GM04503 (cell line): ENCODE measurements at places on chromosomes 3 and 15.

GRCh38 chr15:76996076-76996525 is 1.2 kb downstream of the PSTPIP1 start:
- no peak for DNase-seq

DNA sequence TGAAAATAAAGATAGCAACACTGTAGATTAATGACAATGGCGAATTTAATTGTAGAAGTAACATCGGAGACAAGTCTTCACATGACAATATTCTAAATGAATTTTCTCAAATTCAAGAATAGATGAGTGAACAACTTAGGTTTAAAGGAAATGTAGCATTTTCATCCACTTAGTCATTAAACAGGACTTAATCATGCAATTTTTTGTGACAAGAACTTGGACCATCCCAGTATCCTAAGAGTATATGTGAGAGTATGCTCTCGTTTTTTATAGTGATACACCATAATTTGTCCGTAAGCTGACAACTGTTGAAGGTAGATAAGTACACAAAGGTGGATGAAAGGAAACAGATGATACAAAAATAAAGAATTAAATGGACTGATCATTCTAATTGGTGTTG is 81.5 kb downstream of the DLG1 start:
- DNase-seq: no peak

- no peak for DNase-seq
Observed at GRCh38 chr3:98827221-98827920, 64.2 kb downstream of the ST3GAL6 start.

- DNase-seq: no peak
Observed at GRCh38 chr3:3783696-3784095, 15.5 kb upstream of the LRRN1 start.

GRCh38 chr3:151178208-151178845 is 24.7 kb downstream of the GPR171 start:
- DNase-seq: no peak

GRCh38 chr3:107767897-107768605 is 245.3 kb downstream of the BBX start:
- DNase-seq: no peak

DNA sequence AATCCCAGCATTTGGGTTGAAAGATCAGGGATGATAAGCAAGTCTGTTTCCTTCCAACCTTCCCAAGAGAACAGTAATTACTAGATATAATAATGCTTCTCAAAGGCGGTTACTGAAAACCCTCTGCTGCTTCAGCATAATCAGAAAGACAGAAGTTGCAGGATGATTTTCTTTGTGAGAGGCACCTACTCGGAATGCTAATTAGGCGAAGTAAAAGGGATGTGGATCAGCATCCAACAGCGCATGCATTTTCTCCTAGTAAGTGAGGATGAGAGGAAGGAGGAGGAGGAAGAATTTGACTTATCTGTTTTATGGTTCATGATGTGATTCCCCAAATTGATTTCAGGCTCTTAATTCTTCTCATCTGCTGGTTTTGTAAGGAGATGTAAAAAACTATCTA is 118.0 kb downstream of the CACNA2D3 start:
- DNase-seq: no peak

GRCh38 chr3:195701042-195701915 is 19.5 kb upstream of the MUC20 start:
- no peak for DNase-seq

DNA sequence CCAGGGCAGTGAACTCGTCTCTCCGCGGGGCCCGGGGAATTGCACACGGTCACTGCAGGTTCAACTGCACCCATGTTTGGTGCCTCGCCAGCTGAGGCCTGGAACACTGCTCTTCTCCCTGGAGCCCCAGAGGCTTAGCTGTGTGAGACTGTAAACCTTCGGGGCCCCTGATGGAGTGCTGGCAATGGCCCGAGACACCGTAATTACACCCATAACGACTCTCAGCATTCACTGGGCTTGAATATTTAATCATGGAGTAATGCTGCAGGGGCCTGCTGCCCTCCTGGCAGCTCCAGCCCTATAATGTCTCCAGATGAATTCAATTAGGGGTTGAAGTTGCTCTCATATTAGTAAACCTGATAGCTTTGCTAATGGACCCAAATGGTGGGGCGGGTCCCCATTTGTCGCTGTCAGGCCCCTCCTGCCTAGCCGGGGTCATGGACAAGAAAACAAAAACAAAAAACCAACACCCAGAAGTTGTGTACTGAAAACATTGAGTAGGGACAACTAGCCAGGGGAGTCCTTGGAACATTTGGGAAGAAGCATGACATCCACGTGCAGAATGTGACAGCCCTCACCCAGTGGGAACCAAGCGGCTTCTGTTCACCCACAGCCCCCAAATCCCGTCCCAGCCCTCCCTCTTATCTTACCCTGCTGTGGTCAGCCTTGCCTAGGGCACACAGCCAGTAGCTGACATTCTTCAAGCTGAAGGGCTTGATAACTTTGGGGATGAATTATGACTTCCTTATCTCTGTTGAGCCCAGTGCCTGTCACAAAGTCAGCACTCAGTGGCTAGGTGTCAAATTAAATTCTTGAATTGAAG is 74.3 kb upstream of the SCN5A start:
- DNase-seq: no peak

GRCh38 chr3:20916951-20917606 is 731.1 kb upstream of the SGO1 start:
- no peak for DNase-seq

- DNase-seq: no peak
Observed at GRCh38 chr3:107211608-107212007, 165.6 kb upstream of the CCDC54 start.

DNA sequence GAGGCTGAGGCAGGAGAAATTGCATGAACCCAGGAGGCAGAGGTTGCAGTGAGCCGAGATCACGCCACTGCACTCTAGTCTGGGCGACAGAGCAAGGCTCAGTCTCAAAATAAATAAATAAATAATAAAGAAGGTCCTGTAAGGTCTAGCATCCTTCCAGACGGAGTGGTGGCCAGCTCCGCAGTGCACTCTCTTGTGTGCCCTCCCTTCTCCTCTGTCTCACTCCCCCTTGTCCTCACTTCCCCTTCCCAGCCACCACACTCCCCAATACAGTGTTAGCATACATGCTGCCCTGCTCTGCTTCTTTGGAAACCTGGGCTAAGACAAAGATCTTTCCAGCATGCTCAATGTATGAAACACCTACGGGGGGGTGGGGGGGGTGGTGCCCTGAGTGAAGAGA is 3.4 kb upstream of the CLN6 start:
- no peak for DNase-seq

DNA sequence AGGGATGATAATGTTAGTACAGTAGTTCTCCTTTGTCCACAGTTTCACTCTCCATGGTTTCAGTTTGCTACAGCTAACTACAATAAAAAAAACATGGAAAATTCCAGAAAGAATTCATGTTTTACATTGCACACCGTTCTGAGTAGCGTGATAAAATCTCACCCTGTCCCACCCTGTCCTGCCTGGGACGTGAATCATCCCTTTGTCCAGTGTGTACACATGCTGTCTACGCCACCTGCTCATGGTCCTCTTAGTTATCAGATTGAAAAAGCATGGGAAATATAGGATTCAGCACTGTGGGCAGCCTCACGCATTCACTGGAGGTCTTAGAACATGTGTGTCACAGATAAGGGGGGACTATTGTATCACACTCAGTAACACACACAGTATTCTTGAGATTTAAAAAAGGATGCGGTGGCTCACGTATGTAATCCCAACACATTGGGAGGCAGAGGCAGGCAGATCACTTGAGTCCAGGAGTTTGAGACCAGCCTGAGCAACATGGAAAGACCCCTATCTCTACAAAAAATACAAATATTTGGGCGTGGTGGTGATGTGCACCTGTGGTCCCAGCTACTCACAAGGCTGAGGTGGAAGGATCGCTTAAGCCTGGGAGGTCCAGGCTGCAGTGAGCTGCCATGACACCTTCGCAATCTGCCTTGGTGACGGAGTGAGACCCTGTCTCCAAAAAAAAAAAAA is 8.7 kb upstream of the FLNB start:
- no peak for DNase-seq

DNA sequence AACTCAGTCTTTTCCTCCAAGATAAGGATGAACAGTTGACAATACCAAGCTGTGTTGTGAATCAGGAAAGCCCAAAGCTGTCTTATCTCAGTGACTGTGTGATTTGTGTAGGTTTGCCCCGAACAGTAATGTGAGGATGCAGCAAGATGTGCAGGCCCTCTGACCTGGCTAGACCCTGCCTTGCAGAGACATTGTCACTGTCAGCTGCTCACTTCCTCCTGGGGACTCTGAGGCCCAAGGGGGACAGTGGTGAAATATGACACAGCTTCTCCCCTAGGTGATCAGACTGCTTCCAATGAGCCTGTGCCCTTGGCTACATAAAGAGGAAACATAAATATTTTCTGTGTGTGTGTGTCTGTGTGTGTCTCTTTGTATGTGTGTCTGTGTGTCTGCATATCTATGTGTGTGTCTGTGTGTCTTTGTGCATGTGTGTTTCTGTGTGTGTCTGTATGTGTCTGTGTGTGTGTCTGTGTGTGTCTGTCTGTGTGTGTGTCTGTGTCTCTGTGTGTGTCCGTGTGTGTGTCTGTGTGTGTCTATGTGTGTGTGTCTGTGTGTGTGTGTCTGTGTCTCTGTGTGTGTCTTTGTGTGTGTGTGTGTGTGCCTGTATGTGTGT is 21.7 kb downstream of the LRRK1 start:
- no peak for DNase-seq

DNA sequence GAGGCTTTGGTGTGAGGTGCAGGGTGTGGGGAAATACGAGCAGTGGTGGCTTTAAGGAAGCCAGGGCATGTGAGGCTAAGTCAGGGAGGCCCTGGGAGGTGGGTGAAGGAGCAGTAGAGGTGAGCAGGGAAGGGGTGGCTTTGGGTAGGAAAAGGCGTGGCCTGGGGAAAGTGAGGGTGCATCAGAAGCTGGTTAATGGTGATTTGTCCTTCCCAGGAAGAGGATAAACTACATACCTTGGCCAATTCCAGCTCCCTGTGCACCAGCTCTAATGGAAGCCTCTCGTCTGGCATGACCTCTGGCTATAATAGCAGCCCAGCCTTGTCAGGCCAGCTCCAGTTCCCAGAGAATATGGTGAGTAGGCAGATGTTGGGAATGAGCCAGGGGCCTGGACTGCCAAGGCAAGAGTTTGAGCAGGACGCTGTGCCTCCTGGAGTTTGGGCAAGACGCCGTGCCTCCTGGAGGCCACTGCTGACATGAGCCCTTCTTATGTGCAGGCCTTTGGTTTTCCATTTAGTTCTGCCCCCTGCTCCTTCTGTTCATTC is 41.3 kb downstream of the CDAN1 start:
- DNase-seq: no peak

GRCh38 chr15:57861815-57862586 is 155.5 kb downstream of the POLR2M start:
- DNase-seq: peak; percentile 51

- no peak for DNase-seq
Observed at GRCh38 chr3:39281533-39281932, 1.7 kb upstream of the CX3CR1 start.

GRCh38 chr3:12974334-12974733 is 98.9 kb downstream of the IQSEC1 start:
- no peak for DNase-seq

- no peak for DNase-seq
Observed at GRCh38 chr15:81427176-81427575, 53.2 kb upstream of the TMC3 start.

DNA sequence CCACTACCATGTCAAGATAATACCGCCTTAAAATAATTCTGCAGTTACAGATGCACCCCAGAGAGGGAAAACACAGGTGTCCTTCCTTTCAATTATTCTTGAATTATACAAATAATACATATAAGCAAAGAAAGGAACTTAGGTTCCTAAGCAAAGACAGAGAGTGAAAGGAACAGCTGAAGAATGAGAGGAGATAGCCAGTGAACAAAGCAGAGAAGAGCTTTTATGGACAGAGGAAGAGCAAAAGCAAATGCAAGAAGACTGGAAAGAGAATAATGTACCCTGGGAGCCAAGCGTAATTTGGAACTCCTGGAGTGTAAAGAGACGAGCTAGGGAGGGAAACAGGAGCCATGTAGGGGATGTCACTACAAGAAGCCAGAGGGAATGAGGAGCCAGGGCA is 21.7 kb downstream of the GPR176 start:
- no peak for DNase-seq

GRCh38 chr3:188283347-188283746 is 129.4 kb downstream of the LPP start:
- DNase-seq: no peak

- DNase-seq: no peak
Observed at GRCh38 chr15:52546031-52546751, 17.5 kb upstream of the MYO5A start.

- DNase-seq: no peak
Observed at GRCh38 chr15:33443708-33444107, 132.9 kb downstream of the RYR3 start.

GRCh38 chr3:128613083-128613829 is 37.4 kb downstream of the RPN1 start:
- DNase-seq: no peak

DNA sequence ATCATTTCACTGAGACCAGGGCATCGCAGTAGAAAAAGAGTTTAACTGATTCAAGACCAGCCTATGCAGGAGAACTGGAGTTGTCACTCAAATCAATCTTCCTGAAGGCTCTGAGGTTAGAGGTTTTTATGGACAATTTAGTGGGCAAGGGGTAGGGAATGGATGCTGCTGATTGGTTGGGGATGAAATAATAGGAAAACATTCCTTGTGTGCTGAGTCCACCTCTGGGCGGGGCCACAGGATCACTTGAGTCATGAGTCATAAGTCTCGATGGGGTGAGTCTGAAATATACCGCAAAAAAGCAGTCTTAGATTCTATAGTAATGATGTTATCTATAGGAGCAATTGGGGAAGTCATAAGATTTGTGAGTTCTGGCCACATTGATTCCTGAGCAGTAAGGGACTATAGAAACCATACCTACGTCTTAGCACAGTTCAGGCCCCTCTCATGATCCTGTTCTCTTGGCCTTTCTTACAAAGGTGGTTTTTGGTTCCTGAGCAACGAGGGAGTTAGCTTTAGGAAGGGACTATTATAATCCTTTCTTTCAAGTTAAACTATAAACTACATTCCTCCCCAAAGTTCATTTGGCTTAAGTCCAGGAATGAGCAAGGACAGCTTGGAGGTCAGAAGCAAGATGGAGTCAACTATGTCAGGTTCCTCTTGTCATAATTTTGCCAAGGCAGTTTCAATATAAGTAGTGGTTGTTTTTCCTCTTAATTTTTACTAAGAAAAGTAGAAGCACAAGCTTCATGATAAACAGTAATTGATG is 2.7 kb upstream of the OPA1 start:
- no peak for DNase-seq

GRCh38 chr3:71511446-71511845 is 72.1 kb downstream of the FOXP1 start:
- DNase-seq: no peak
